Fibroblast of lung (primary cell): ENCODE measurements at places on chromosomes 16 and 17. TPM values are rescaled to one million over a fixed set of nuclear protein-coding genes. Genes with fewer than 3 reads are reported as not detected.

INCA1 gene
- total RNA-seq: 0.26 and 0.33 TPM in 2 replicates

GSG1L gene
- total RNA-seq: under 0.01 TPM in 1 of 2 replicates, not detected in the other

DNAH17 gene
- not detected in 2 replicates for total RNA-seq

SPDYE4 gene
- not detected in 2 replicates for total RNA-seq

KREMEN2 gene
- not detected in 2 replicates for total RNA-seq

MFAP4 gene
- 81.3 and 137 TPM in 2 replicates for total RNA-seq

CCL1 gene
- total RNA-seq: not detected in 2 replicates

GFAP gene
- total RNA-seq: 0.26 and 1.3 TPM in 2 replicates

TMC6 gene
- 0.17 and 0.26 TPM in 2 replicates for total RNA-seq

SLC13A2 gene
- not detected in 2 replicates for total RNA-seq

TBKBP1 gene
- total RNA-seq: 11.3 and 11.6 TPM in 2 replicates
